Caki2 (cell line): ENCODE measurements at places on chromosomes 2 and 18.

DNA sequence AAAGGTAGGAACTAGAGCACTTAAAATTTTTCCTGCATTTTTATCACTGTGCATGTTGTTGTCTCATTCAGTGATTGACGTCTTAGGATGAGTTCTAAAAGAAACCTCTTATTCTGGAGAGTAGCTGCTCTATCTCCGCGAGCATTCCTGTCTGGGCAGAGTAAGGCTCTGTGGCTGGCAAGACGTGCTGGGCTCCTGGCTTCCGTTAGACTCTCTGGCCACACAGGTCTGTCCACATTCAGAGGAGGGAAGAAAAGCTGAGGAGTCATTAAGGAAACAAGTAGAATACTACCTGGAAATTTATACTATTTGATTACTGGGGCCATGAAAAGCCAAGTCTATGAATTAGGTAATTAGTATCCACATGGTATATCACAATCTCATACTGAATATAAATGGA lies 138.0 kb upstream of the DNMT3A start:
- no peak for DNase-seq

DNA sequence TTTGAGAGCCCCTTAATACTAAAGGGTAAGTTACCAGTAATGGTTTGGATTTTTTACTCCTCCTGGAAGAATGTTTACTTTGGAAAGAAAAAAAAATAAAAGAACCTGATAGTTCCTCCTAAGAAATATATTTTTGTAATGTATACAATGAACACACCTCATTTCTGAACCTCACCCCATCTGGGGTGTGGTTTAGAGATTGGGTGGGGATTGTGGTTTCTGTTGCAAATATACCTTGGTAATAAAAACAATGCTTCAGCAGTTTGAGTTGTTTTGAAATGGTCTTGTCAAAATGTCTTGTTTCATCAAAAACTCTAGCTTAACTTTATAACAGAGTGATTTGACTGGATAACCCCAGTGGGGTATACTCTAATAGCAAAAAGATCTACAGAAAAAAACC lies 448.9 kb upstream of the MEIS1 start:
- no peak for DNase-seq

DNA sequence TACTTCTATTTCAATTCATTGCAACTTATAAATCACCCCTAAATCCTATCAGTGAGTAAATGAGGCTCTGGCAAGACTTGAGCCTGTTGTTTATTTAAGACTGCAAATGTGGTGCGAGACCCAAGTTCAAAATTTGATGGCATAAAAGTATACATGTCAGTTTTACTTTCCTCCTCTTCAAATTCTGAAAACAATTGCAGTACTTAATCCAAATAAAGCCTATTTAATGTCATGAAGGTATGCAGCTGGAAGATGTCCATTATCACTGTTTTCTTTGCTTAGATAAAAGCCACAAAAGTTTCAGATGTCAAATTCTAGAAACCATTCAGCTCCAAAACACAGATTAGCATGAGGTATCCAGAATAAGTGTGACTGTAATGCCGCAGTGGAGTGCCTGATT lies 3.3 kb downstream of the APCDD1 start:
- DNase-seq = no peak

DNA sequence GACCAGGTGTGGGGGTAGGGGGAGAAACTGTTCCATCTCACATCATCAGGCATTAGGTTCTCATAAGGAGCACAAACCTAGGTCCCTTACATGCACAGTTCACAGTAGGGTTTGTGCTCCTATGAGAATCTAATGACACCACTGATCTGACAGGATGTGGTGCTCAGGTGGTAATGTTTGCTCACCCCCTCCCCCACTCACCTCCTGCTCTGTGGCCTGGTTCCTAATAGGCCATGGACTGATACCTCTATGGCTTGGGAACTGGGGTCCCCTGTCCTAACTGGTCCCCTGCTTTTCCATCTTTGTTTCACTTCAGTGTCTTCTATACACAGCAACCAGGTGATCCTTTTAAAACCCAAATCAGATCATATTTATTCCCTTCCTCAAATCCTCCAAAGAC lies 267.8 kb downstream of the TNS1 start:
- DNase-seq = no peak

DNA sequence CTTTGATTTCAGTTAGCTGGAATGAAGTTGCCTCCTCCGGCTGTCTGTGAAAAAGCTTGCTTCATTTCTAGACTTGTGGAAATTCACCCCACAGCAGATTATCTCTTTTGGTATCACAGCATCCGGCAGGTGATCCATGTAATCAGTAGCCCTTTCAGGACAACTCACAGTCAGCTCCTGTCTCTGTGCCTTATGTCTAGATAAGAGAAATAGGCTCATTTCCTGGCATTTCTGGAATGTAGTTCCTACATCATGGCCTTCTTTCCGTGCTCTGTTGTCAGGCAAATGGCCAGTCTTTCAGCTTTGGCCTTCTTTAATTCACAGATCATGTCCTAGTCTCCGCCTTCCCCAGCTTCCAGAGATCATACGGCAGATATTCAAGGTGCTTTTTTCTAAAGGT lies 455.4 kb downstream of the NUP35 start:
- DNase-seq = no peak

DNA sequence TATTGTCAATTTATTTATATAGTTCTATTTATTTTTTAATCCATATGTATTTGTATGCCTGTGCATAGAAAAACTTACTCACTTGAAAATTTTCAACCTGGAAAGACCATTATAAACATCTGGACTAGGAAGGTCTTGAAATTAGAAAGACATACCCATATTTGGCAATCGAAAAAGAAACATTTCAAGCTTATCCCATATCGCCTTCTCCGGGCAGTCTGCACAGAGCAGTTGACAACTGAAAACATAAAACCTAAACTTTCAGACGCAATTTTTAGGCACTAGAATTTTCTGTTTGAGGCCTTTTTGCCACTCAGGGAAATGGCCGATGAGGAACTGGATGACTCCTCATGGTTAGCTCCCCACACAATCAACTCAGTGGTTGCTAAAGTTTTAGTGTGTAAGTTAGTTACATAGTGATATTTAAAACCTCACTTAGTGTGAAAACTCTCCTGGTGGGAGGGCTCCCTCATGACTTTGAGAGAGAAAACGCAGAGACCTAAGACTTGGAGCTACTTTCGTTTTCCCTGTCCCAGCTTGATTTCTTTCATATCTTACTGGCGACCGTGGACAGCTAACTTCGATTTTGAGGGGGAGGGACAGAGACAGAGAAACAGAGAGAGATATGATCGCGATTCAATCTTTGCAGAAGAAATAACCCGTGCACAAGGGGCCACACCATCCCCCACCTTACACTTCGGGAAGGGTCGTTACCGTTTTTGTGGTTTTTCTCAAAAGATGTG lies 3.2 kb upstream of the HOXD12 start:
- DNase-seq = peak; percentile 49
